ENCODE measurements at places on chromosomes 7 and 10.

- DNase-seq, result no peak
Measured at GRCh38 chr7:117269417-117269816, 53.4 kb downstream of the WNT2 start.

DNA sequence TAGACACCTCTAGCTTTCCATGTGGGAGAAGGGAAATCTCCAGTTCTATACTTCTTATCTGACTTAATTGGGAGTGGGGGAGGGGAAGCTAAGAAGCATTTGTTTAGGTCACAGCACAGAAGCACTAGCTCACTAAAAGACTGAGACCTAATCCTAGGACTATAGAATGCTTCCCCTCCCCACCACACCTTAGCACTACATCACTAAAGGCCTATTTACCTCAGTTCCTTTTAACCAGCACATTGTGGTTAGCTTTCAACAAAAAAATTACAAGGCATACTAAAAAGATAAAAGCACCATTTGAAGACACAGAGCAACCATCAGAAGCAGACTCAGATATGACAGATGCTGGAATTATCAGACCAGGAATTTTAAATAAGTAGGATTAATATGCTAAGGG lies 53.8 kb upstream of the ADRA2A start:
- DNase-seq, result no peak

- peak; percentile 87 for DNase-seq
Measured at GRCh38 chr7:108002726-108003598, at the start of gene LAMB1. Gene LAMB1, minus strand, starts transcription at chr7:108003161. Its CDS starts 276 bp downstream, at chr7:108002885.

DNA sequence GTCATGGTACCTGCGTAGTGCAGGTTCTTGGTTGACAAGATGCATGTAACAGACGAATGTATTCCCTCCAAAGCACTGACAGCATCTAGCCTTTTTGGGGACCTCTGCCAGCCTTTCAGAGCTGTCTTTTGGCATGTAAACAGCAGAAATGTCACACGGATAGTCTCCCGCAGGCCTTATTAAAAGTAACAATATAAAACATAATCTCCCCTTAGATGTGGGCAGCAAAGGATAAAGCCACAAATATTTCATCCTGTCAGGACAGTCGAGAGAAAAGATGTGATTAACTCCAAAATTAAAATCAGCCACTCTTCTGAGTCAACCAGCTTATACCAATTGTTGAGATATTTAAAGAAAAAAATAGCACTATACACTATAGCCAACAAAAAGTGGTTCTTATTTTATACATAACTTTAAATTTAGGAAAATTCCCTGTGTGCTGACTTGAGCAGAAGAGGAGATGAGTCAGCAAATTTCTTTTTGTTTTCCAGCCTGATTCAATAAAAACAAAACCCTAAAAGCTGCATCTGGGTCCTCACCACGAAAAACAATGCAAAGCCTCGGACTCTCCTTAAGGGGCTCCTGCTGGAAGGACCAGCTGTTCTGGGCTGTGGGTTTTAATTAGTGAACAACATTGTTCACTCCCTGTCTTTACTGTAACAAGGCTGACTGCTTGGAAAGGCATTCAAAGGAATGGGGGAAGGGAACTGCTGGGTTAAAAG lies 240.2 kb downstream of the ADAM12 start:
- no peak for DNase-seq

GRCh38 chr7:76071316-76072242 lies 23.7 kb downstream of the MDH2 start:
- DNase-seq, result no peak

- DNase-seq, result no peak
Measured at GRCh38 chr7:18762189-18762588, 266.6 kb downstream of the HDAC9 start.

DNA sequence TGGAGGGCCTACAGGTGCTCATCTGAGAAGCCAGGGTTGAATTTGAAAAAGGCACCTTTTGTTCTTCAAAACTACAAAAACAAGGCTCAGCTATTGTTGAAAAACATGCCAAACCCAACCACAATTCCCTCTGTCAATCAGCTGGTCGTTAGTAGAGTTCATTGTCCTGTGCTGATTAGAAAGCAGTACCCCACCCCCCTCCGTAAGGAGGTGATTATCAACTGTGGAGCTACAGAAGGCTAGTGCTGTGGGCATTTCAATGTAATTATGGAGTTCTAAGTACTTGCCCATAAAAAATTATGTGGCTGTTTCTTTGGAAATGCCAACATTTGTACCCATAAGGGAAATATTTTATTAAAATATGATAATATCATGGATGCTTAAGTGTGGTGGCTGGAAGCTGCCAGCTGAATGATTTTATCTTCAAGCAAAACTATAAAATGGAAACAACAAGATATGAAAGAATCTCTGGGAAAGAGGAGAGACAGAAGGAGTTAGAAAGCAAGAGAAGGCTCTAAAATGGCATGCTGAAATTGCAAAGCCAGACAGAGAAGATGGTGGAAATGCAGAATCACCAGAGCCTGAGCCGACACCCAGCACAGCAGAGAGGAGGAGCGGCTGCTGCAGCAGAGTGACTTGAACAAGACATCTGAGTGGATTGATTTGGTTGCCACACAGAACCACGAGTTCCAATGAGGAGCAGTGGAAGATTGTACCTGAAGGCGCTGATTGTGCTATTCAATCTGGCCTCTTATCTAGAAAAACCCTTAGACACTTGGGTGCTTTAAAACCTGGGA lies 179.5 kb upstream of the LRGUK start:
- no peak for DNase-seq

DNA sequence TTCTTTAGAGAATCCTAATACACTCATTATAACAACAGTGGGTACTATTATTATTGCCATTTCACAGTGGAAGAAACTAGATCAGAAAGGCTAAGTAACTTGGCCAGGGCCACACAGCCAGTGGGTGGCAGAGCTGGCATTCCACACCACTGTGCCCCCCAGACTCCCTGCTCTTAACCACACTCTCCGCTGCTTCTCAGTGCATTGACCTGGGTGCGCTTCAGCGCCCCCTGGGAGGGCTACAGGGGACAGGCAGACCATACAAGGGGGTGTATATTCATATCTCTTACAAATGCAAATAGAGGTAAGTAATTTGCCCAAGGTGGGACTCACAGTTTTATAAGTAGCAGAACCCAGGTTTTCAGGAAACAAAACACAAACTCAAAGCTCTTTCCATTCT lies 77.0 kb upstream of the NMT2 start:
- no peak for DNase-seq

- peak; percentile 34 for DNase-seq
Measured at GRCh38 chr10:132467464-132468149, 70.0 kb upstream of the INPP5A start.

GRCh38 chr7:121285066-121285667 lies 43.6 kb upstream of the WNT16 start:
- DNase-seq, result no peak

- DNase-seq, result no peak
Measured at GRCh38 chr10:124717911-124718741, 26.1 kb downstream of the FAM53B start.

DNA sequence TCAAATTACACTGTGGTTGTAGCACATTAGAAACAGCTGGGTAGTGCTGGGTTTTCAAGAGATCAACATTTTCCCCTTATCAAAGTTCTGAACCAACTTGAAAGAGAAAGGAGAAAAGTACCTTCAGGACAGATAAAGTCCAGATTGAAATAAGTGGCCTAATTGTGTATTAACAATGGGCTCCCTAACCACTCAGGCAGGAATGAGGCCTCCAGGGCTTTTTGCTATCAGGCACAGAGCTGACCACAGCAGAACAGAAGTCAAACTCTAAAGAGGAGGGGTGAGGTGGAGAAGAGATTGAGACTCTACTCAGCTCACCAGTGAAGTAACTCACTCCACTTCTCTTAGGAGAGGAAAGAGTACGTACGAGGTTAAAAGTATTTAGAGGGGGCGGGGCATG lies 394.1 kb upstream of the PHF14 start:
- no peak for DNase-seq

- no peak for DNase-seq
Measured at GRCh38 chr10:62356447-62356846, 17.7 kb upstream of the ZNF365 start.

- DNase-seq, result no peak
Measured at GRCh38 chr7:131098527-131098926, 229.1 kb upstream of the MKLN1 start.

DNA sequence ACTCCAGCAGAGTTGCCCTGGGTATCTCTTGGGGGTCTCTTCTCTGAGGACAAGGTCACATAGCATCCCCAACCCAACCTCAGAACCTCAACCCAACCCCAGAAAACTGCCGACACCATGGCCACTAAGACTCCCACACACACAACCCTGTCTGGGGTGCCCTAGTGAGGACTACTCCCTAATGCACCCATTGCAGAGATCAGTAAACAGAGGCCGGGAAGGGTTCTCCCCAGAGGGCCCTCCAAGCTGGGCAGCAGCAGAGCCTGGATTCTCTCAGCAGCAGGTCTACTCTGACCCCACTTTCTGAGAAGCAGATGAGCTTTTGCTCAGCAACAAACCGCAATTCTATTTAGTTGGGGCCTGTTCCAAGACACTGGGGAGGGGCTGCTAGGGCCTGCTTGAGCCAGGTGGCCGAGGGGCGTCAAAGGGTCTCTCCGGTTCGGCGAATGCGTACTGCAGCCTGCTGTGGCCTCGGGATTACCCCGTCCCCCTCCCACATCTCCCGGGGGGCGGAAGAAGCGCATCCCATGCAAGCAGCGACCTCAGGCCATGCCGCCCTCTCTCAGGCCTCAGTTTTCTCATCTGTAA lies 828 bp downstream of the OGDHL start:
- no peak for DNase-seq

DNA sequence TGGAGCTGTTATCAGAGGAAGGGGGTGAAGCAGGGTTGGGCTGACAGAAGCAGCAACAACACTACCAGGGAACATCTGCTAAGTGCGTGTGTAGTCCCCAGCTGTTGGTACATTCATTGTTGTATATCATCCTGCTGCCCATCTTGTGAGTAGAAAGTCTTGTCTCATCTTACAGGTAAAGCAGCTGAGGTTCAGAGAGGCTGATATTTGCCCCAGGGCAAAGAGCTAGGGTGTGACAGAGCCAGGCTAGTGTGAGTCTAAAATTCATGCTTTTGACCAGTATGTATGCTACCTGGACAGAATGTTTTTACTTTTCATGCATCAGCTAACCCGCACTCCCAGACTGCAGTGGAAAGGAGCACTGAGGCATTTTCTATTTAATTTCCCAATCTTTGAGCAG lies 221.6 kb downstream of the STK31 start:
- no peak for DNase-seq

- DNase-seq, result no peak
Measured at GRCh38 chr10:1625079-1625478, 112.2 kb downstream of the ADARB2 start.

DNA sequence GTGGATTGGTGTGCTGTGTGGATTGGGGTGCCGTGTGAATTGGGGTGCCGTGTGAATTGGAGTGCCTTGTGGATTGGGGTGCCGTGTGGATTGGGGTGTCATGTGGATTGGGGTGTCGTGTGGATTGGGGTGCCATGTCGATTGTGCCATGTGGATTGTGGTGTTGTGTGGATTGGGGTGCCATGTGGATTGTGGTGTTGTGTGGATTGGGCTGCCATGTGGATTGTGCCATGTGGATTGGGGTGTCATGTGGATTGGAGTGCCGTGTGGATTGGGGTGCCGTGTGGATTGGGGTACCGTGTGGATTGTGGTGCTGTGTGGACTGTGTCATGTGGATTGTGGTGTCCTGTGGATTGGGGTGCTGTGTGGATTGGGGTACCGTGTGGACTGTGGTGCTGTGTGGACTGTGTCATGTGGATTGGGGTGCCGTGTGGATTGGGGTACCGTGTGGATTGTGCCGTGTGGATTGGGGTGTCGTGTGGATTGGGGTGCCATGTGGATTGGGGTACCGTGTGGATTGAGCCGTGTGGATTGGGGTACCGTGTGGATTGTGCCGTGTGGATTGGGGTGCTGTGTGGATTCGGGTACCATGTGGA lies 120.6 kb upstream of the NPS start:
- DNase-seq, result no peak

DNA sequence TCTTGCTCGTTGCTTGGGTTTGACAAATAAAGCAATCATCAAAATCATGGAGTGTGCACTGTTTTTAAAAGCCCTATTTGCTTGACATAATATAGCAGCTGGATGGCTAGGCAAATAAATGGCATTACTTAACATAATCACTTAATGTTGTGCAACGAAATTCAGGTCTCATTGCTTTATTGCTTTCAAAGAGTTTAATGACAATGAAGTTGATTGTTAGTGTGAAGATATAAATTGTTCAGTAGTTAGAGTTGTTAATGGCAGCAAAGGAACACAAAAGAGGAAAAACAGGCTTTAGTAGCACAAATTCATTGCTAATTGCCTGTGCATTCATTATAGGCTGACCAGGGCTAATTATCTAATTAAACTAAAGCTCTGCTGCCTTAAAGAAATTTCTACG lies 7.6 kb upstream of the ADO start:
- DNase-seq, result no peak

GRCh38 chr7:69922026-69922803 lies 323.9 kb downstream of the AUTS2 start:
- no peak for DNase-seq

- DNase-seq, result no peak
Measured at GRCh38 chr7:114715907-114716306, 206.0 kb upstream of the MDFIC start.

DNA sequence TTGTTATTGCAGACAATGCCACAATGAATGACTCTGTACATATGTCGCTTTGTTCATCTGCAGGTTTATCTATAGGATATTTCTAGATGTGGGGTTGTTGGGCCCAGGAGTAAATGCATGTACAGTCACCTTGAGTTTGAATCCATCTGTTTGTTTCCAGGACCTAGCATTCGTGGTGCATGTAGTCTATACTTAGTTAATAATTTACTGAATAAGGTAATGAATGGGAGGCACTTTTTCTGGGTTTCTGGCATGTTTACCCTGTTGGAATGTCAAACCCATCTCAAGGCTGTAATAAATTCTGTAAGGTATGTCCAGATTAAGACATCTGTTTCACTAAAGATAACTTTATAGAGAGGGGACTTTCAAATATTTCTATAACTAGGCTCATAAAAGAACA lies 23.5 kb downstream of the HECTD2 start:
- no peak for DNase-seq

- peak; percentile 69 for DNase-seq
Measured at GRCh38 chr7:50812841-50813475, 30.3 kb upstream of the GRB10 start.

DNA sequence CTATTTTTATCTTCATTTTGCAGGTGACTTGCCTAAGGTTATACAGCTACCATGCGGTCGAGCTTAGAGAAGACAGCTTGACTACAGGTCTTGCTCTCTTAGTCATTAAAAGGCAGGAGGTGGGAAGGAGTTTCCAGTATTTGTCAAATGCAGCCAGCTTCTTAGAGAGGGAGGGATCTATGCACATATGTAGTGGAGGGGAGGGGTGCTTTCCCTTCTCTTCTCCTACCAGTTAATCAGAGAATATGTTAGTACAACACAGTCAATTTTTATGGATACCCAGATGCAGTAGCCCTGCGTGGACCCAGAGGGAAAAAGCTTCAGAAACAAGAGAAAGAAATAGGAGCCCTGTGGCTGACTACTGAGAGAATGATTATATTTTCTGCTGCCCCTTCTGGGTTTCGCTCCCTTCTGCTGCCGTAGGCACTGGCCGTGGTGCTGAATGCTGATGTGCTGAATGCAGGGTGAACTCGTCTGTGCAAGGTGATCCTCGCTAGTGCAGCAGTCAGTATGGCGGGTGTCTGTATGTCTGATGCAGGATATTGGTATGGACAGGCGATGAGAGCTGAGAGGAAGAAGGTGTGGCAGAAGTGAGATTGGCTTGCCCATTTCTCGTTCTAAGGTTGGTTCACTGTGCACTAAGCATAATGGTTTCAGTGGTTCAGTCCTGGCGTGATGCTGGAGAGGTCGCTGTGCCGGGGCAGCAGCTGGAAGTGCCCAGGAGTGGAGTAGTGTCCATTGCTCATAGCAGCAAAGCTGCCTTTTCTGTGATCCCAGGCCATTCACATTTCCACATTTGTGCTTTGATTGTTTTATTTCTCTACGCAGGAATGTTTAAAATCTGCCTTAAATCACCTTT lies 189.2 kb upstream of the PODXL start:
- peak; percentile 66 for DNase-seq

Measured in left hindlimb (tissue), 1 donor.